ENCODE measurements at places on chromosomes 4 and X.

DNA sequence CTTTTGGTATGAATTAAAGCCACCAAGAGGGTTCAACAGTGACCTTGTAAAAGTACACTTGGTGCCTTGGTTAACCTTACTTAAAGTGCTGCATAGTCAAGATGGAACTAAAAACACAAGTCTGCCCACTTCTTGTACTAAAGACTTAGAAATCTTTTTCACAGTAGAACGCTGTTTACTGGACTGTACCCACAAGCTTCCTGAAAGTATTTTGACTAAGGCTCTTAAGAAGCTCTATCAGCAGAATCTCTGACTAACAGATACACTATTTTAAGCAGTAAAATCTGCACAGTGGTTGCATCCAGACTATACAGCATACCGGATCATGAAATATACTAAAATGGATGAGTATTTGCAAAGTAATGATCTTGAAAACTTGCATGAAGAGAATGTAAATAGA, 7.2 kb downstream of the RAB28 start:
- no peak for DNase-seq

- DNase-seq, result no peak
Observed at GRCh38 chrX:40582811-40583210, 2.0 kb downstream of the ATP6AP2 start.

GRCh38 chrX:46686003-46686645, 72.8 kb downstream of the SLC9A7 start:
- peak; percentile 16 for DNase-seq

- no peak for DNase-seq
Observed at GRCh38 chr4:24856586-24856985, 56.3 kb downstream of the CCDC149 start.

DNA sequence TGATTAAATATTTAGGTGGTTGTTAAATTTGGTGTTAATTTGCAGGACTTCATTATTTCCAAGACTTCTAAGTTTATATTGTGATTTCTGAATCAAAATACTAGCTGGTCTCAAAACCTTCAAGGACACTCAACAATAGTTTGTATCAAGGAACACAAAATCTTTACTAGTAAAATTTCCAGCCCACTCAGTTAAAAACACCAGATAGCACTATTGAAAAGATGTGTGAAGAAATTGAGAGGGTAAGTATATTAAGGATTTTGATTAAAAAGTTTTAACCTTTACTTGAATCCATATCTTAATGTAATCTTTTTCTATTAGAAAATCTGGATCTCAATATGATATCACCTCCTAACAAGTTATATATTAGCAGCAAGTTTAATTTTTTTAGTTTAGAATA, 89.3 kb upstream of the UGT8 start:
- no peak for DNase-seq

GRCh38 chrX:7709845-7710244, 133.1 kb upstream of the VCX start:
- no peak for DNase-seq

GRCh38 chrX:2894885-2895292, 34.2 kb downstream of the ARSD start:
- DNase-seq, result peak; percentile 35

DNA sequence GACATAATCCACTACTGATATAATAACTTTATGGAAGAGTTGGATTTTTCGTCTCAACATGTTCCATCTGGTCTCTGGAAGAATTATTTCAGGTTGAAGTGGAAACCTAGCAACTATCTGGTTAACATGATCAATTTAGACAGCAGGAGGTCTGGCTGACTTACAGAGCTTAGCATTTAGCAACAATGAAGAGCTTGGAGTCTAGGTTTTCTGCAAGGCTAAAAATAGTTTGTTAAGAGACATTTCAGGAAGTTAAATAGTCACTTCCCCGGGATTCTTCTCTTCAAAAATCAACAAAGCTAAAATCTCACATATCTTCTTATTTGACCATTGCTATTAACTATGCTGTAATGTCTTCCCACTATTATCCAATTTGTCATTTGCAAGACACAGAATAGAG, 418.6 kb upstream of the DIPK2B start:
- no peak for DNase-seq
